ENCODE measurements at places on chromosomes 12 and 14.

DNA sequence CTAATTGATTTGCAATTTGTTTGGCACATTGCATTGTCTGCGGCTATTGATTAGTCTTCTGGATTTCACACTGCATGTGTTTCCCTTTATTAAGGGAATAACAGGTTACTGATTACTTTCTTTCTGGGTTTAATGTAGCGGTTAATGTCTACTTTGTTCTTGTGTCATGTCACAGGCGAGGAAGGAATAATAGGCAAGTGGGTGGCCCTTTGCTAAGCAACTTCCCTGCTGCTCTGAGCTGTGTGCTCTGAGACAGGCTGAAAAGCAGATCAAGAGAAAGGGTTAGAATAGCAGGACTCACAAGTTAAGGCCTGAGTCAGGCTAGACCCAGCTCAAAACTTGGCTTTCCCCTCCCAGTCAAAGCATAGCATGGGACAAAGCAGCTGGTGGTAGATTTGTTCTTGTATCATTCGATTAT lies 77.2 kb downstream of the NKX2-1 start:
- no peak for DNase-seq

DNA sequence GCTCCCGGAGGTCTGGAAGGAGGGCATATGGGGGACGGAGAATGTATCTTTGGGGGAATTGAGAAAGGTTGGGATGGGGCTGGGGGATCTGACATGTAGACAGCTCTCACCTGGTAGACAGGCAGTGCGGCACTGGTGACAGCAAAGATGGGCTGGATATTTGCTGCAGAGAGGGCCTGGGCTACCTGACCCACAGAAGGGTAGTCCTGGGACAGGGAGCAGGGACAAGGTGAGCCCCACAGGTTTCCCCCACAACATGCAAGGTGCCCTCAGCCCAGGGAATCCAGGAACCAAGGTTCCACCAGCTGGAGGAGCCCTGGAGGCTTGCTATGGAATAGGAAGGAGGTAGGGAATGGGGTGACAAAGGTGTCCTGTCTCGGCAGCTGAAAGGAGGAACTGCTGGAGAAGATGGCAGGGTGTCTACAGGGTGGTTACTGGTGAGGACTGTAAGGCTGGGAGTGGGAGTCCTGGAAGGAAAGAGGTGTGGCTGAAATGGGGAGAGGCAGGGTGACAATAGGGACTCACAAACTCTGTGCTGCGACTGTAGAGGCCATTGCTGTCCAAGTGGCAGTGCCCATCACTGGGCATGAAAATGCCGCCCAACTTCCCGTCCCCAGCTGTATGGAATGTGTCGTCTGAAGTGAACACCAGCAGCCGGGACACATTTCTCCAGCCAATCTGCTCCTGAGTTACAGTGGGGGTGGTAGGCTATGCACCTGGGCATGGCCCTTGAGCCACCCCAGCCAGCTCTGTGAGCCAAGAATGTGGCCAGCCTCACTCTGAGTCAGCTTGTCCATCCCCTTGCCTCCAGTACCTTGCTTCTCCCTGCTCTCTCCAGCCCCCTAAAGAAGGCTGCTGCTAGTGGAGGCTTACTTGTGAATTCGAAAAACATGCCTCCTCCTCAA lies 11.3 kb downstream of the ITGB7 start:
- no peak for DNase-seq

DNA sequence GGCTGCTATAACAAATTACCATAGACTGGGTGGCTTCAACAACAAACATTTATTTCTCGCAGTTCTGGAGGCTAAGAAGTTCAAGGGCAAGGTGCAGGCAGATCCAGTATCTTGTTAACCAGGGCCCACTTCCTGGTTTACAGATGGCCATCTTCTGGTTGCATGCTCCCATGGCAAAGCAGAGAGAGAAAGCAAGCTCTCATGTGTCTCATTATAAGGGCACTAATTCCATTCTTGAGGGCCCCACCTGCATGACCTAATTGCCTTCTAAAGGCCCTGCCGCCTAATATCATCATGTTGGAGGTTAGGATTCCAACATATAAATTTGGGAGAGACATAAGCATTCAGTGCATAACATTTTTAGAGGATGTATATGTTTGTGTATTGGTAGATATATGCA lies 280.1 kb upstream of the TMPO start:
- DNase-seq: no peak

GRCh38 chr12:14252697-14253096 lies 112.8 kb upstream of the ATF7IP start:
- DNase-seq: no peak

DNA sequence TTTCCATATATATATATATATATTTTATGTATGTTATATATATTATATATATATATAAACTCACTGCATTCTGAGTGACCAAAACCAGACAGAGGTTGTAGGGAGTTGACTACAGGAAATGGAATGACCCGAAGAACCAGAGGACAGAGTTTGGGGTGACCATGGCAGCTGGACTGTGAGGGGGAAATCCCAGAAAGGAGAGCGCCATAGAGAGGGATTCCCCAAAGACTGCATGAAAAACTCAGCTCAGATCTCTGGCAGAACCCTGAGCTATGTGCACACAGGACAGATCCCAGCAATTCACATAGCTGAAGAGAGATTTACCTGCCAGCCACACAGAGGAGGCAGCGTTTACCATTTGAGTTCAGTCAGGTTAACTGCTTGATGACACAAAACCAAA lies 19.7 kb upstream of the INF2 start:
- no peak for DNase-seq

DNA sequence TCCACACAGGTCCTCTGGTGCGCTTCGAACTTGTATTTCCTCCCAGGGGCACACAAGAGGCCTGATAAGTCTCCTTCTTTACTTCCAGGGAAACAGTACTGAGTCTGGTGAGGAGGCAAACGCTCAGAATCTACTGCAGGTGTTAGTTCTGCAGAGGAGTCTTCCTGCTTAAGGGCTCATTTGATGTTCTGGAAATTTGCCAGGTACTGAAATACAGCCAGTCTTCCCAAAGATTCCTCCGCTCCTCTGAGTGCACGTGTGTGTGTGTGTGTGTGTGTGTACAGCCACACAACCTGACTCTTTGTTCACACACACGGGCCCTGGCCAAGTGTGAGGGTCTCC lies 92.0 kb downstream of the FBXL14 start:
- DNase-seq: no peak

DNA sequence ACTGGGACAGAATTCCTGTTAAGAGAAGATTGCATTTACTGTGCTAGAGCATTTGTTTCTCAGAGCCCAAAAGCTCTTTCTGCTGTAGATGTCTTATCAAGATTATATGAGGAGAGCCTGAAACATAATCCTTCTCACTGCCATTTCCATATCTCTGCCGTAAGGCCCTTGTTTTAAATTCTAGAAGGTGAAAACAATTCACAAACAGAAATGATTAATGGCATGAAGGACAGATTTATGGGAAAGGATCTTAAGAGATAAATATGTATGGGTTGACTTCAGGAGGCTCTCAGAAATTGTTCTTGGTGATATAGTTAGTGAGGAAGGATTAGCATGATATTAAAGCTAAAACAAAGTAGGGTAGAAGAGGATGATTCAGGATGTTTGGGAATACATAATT lies 40.8 kb upstream of the PRICKLE1 start:
- DNase-seq: no peak

GRCh38 chr12:41919526-41920261 lies 225.0 kb downstream of the GXYLT1 start:
- DNase-seq: no peak

DNA sequence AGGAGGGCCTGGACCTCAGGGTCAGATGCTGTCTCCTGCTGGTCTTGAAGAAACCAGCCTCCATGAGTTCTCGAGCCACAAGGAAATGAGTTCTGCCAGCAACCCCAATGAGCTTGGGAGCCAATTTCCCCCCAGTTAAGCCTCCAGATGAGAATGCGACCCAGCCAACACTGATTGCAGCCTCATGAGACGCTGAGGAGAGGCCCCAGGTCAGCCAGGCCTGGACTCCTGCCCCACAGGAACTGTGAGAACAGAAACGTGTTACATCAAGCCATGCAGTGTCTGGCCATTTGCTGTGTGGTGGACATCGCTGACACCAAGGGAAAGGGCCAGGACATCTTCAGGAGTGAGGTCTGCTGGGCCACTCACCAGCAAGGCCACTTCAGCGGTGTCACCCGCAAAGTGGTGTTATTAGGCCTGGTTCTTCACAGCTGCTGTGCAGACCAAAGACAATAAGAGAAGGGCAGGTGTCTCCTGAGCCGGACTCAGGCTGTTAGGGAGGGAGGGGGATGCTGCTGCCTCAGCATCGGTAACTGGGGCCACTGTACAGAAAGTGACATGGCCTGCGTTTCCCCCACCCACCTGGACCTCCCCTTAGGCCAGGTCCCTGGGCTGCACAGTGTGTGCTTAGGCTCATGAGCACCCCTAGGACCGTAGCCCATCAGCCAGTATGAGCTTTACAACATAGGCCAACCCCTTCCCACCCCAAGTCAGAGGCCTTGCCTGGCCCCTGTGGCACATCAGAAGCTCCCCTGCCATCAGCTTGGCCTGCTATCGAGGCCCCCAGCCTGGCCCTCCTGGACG lies 272.4 kb upstream of the RTL1 start:
- no peak for DNase-seq

DNA sequence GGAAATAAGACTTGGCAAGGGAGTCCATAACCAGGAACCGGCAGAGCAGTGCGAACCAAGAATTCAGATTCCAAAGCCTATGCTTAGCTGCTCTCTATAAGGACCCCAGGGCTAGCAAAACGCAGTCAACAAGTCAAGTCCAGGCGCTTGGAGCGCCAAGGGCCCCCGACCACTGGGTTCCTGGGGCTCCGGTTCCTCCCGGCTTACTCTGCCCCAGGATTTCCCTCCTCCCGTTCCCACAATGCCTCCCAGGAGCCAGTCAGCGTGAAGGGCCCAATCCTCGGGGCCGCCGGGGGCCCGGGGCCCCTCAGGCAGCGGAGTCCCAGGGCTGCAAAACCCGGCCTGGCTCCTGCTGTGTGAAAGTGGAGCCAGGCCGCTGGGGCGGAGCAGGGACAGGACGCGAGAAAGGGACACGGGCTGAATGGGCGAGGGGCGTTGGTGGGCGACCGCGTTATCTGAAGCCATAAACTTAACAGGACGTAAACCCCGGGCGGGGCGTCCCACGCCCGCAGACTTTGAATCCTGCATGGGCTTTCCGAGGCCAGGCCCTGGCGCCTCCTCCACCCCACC lies 1.5 kb downstream of the KRT8 start:
- no peak for DNase-seq

DNA sequence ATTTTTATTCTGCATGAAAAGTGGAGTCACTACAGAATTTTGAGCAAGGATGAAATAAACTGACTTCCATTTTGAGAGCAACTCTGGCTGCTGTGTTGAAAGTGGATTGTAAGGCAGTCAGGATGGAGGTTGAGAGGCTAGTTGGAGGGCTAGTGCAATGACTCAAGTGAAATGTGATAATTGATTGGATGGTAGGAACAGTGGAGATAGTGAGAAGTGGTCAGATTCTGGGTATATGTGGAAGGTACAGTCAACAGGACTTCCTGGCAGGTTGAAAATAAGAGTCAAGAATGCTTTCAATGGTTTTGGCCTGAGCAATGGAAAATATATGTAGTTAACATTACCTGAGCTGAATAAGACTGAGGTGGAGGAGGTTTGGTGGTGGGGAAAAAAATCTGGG lies 29.0 kb upstream of the CMAS start:
- no peak for DNase-seq

DNA sequence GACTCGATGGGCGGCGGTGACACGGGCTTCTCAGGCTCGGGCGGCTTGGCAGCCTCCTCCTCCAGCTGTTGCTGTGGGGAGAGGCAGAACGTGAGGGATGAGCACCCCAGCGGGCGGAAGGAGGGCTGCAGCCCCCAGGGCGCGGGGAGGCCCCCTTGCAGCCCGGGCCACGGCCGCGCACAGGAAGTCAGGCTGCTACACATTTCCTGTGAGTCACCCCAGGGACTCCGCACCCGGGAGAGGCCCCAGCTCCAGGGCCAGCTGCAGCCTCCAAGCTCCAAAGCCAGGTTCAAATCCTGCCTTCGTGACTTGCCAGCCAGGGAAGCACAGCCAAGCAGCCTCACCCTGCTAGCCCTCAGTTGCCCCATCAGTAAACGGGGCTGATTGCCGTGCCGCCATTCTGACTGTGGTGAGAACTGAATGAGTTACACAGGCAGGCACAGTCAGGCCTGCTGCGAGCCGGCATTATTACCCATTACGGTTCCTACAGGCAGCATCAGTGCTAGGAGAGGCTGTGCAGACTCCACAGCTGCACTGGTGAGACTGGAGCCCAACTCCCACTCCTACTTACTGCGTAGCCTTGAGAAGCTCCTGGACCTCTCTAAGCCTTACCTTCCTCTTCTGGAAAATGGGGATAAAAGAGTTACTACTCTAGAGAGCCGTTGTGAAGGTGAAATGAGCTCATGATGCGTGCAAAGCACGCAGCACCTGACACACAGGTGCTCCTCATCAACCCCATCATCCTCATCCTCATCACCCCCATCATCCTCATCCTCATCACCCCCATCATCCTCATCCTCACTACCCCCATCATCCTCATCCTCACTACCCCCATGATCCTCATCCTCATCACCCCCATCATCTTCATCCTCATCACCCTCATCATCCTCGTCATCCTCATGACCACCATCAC lies 100.9 kb downstream of the NCOR2 start:
- no peak for DNase-seq

Data from epithelial cell of prostate (primary cell).